ENCODE measurements at places on chromosomes 3 and 15.

GRCh38 chr3:149384911-149385321 is 7.5 kb upstream of the TM4SF1 start:
- no peak for DNase-seq

GRCh38 chr3:24683633-24684384 is 189.2 kb upstream of the THRB start:
- no peak for DNase-seq

DNA sequence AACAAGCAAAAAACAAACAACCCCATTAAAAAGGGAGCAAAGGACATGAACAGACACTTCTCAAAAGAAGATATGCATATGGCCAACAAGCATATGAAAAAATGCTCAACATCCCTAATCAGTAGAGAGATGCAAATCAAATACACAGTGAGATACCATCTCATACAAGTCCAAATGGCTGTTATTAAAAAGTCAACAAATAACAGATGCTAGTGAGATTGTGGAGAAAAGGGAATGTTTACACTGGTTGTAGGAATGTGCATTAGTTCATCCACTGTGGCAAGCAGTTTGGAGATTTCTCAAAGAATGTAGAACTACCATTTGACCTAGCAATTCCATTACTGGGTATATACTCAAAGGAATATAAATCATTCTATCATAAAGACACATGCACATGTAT is 44.5 kb downstream of the RIOX2 start:
- DNase-seq = no peak

DNA sequence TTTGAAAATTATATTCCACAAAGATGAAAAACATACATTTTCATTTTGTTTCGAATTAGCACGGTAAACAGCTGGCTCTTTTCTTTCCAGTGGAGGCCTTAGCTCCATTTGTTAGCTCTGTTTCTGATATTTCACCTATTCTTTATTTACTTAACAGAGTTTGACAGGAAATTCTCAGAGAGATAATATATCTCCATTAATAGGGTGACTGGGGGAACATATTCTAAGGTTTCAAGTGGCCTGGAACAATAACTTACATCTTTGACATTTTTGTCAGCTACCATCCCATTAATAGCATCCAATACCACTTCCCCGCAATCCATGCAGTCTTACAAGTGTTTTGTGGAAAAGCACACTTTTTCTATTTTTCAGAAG is 577.6 kb upstream of the MDFIC2 start:
- DNase-seq = no peak

DNA sequence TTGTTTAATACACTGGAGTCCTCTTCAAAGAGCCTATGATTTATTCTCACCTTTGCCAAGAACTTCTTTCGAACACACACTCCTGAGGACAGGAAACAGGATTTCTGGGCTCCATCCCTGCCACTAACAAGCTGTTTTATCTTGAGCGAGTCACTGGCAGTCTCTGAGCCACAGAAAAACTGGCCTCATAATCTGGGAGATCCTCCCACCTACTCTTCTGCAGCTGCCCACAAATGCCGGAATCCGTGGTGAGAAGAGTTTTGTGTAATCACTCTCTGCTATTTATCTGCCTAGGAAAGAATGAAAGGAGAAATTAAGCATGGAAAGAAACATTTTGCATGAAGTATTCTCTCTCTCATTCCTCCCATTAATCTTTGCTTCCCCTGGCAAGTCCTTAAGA is 172.0 kb upstream of the TRIM42 start:
- DNase-seq = no peak

GRCh38 chr3:1677576-1678156 is 421.0 kb upstream of the CNTN4 start:
- DNase-seq = no peak

- no peak for DNase-seq
These were observed 86.7 kb downstream of the EBLN2 start for GRCh38 chr3:73148206-73148605.

- DNase-seq = no peak
These were observed 33.6 kb downstream of the TMEM212 start for GRCh38 chr3:171876680-171877147.

DNA sequence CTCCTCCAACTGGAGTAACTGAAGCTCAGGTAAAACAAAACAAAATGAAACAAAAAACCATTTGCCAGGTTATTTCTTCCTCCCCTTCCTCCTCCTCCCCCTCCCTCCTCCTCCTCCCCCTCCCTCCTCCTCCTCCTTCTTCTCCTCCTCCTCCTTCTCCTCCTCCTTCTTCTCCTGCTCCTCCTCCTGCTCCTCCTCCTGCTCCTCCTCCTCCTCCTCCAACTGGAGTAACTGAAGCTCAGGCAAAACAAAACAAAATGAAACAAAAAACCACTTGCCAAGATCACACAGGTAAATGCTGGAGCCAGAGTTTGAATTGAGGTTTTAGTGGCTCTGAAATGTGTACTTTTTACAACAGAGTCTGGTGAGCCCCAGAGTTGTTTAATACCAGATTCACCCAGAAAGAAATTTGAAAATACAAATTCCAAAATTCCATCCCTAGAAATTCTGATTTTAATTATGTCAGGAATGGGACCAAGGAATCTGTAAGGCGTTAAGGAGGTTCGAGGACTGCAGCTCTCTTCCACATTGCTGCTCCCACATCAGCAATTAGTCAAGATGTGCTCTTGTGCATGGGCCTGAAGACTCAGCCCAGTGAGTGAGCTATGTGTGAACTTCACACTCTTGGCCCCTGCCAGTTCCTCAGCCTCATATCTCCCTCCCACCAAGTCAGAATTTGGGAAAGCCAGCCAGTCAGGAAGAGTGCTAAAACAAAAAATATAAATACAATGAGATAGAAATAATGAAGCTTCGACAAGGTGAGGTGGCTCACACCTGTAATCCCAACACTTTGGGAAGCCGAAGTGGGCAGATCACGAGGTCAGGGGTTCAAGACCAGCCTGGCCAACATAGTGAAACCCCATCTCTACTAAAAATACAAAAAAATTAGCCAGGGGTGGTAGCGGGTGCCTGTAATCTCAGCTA is 31.6 kb upstream of the ZNF770 start:
- DNase-seq = no peak

DNA sequence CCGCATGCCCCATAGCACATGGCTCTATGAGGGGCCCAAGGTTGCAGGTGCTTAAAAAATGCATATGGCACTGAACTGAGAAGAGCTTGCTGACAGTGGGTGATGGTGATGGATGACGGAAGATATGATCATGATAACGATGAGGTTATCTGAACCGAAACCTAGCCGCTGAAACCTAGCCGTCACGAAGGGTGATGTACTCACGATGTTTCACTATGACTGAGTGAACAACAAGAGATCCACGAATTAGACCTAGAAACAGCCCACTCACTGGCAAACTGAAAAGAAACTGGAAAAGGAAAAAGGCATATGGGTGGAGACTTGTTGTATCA is 57.6 kb upstream of the BCL6 start:
- DNase-seq = no peak

GRCh38 chr15:58203537-58203936 is 65.4 kb downstream of the AQP9 start:
- DNase-seq = no peak

GRCh38 chr3:56882896-56883295 is 81.1 kb upstream of the ARHGEF3 start:
- no peak for DNase-seq

GRCh38 chr15:33046329-33046728 is 148.2 kb downstream of the FMN1 start:
- DNase-seq = no peak

DNA sequence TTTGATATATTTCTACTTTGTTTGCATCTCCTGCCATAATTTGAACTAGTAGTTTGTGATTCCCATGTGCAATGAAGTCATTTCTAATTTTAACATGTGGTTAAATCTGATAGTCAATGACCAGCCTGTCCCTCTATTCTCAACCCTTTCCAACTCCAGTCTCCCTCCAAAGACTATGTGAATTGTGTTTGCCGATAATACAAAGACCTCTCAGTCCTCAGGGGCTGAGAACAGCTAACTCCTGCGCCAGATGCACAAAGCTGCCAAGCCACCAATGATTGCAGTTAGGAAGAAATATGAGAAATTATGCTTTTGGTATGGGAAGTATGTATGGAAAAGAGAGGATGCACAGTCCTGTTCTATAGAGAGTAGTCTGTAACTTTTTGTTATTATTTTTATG is 54.0 kb downstream of the KCNH8 start:
- no peak for DNase-seq

GRCh38 chr15:96066852-96067495 is 263.5 kb upstream of the NR2F2 start:
- DNase-seq = no peak

GRCh38 chr3:130392266-130392665 is 46.8 kb downstream of the COL6A5 start:
- no peak for DNase-seq

DNA sequence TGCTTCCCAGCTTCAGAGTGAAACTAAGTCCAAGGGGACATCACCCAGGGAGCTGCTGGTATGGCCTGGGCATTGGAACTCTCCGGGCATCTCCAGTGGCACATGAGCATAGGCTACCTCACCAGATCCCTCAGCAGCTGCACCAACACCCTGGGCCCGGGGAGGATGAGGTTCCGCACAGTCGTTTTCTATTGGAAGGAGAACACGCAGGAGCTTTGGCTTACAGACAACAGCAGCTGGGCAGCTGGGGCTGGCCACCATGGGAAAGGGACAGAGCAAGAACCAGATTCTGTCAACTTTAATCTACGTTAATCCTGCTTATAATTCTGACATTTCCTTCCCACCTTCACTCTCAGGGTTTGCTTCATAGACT is 65.5 kb downstream of the MYO1E start:
- DNase-seq = no peak

DNA sequence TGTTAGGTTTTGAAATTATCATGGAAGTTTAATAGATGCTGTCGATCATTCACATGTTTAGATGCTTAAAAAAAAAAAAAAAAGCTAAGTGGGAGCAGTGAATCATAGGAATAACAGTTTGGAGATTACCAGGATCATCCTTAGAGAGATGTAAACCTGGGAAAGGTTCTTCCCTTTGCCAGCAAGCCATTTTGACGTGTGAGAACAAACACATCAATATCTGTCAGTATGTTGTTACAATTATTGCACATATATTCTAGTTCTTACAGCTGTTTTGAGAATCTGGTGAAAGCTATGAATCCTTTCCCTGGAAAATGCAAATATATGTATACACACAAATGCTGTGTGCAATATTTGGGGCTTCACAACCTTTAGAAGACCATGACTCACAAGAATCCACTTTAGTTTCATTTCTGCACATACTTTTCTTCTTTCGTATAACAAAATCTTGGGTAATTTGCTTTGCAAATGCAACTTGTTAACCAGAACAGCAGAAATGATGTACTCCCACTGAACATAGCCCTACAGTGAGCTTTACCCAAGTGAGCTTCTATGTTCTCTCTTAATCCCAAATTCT is 12.0 kb downstream of the NFKBIZ start:
- DNase-seq = no peak

- DNase-seq = no peak
These were observed 69.7 kb upstream of the ARL6 start for GRCh38 chr3:97694876-97695275.

DNA sequence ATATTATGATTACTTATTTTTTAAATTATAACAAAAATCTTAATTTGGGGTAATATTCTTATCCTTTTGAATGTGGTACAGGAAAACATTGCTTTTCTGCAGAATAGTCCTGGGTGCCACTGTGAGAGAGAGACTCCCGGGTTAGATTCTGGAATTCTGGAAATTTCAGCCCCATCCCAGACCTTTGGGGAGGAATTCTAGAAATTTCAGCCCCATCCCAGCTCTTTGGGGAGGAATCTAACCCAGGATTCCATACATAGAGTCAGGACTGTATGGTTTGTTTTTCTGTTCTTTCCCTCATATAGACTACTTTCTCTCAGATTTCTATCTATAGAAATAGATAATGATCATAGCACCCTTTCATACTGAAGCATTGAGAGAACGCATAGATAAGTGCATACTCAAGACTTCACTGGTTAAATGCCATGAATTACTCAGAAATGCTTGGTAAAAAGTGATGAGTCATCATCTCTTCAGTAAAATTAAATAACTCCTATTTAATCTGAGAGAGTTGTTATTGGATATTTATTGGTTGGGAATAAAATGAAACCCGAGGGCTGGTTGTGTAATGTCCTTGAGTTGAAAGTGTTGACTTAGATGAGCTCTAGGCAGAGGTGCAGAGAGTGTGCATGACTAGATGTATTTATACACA is 8.3 kb downstream of the EIF2AK4 start:
- DNase-seq = no peak

DNA sequence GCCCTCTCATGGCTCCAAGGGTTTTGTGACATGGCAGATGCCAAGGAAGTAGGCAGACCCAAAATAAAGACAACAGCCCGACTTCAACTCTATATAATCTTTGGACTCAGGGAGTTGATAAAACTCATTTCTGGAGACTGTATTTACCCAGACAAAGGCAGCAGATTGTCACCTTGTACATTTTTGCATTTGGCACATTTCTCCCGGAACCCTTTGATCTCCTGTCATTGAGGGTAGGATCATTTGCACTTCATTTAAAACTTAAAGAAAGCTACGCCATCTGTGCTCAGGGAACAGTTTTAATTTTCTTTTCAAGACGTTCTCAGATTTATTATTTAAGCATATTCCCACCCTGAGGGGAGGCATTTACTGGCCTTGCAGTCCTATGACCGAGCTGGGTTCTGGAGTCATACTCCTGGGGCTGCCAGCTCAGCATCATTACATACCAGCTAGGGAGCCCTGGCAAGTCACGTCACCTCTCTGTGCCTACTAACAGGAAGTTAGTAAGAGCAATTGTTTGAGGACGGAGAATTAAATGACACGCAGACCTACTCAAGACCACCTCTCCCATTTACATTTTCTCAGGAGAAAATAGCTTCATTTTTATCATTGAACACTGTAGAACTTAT is 5.9 kb downstream of the CDCP1 start:
- no peak for DNase-seq

- DNase-seq = no peak
These were observed 43.9 kb downstream of the ZNF148 start for GRCh38 chr3:125331243-125331642.

DNA sequence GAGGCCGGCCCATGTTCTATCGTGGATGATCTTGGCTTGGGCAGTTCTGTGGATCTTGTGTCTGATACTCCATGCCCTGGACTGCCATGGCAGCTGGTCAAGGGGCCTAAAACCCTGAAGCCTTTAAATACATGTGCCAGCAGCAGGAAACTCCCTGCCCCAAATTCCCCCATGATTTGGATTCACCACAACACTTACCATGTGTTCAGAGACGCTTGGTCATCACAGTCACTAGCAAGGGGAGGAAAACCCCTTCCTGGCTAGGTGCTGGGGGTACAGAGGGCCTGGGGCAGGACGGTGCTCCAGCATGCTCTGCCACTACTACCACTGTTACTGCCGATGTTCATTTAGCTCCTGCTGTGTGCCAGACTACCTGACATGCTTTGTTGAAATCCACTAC is 94.4 kb downstream of the DNAJB8 start:
- no peak for DNase-seq

- DNase-seq = no peak
These were observed 49.5 kb upstream of the MBNL1 start for GRCh38 chr3:152219216-152219615.

GRCh38 chr3:86785386-86785785 is 205.6 kb downstream of the VGLL3 start:
- DNase-seq = no peak

All from SIG-M5 (cell line).